ENCODE measurements at places on chromosomes 5 and 9. TPM values are rescaled to one million over a fixed set of nuclear protein-coding genes. Genes with fewer than 3 reads are reported as not detected.
A peak's percentile ranks its signal among the peaks of the same experiment; 100 is the strongest.

DNA sequence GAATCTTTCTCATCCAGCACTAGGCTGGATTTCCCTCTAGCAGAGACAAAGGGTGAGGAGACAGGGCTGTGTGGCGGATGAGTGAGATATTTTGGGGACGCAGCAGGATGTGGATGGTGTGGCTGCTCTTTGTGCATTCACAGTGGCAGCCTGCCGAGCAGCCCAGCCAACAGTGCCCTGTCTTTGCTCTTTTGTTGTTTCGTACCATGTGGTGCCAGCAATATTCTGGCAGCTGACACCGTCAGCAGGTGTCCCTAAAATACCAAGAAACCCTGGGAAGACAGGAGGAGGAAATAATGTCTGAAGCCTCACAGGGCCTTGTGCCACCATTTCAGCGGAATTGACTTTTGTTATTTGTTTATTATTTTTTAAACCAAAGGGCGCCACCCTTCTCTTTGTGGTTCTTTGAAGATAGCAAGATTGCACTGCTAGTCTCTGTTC is 141.4 kb downstream of the CCDC192 start:
- H3K4me3 ChIP-seq, result no peak overlapping the region
- peaks cover 6% of the 10 kb centered on the region for H3K27me3 ChIP-seq
- H3K36me3 ChIP-seq, result no peaks in the 10 kb centered on the region

Gene ASPN
- total RNA-seq, result 5.7 TPM

GRCh38 chr5:73135429-73136054 is 15.2 kb downstream of the TMEM171 start:
- peaks cover 2% of the 10 kb centered on the region for H3K27me3 ChIP-seq
- H3K36me3 ChIP-seq, result no peaks in the 10 kb centered on the region
- DNase-seq, result peak; percentile 31
- no peak overlapping the region for H3K4me3 ChIP-seq
- peaks cover 14% of the 10 kb centered on the region for H3K4me1 ChIP-seq

GRCh38 chr5:139896718-139897117 is 101.1 kb downstream of the PSD2 start:
- DNase-seq, result no peak
- H3K4me3 ChIP-seq, result no peak overlapping the region
- peaks cover 52% of the 10 kb centered on the region for H3K27me3 ChIP-seq
- H3K36me3 ChIP-seq, result no peaks in the 10 kb centered on the region

Gene ADAMTSL1
- 34.5 TPM for total RNA-seq

DNA sequence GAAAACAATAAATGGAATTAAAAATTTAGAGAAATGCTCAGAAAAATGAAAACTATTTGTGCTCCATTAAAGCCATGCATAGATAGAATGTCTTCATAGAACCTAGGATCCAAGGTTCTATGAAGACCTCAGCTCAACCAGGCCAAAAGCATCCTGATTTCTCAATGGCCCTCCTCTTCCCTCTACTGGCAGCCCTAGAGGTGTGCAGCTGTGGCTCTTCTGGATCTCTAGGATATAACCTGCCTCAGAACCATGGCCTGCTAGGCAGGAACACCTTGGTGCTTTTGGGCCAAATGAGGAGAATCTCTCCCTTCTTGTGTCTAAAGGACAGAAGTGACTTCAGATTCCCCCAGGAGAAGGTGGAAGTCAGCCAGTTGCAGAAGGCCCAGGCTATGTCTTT is 15.1 kb downstream of the IFNA1 start:
- peaks cover 47% of the 10 kb centered on the region for H3K4me1 ChIP-seq
- H3K27ac ChIP-seq, result no peak overlapping the region
- 0 out of 2 replicates have a peak, but pooled peaks cover 4% of the 10 kb centered on the region for H3K27me3 ChIP-seq
- DNase-seq, result peak; percentile 20
- peaks cover 49% of the 10 kb centered on the region for H3K36me3 ChIP-seq
- H3K4me3 ChIP-seq, result no peak overlapping the region

DNA sequence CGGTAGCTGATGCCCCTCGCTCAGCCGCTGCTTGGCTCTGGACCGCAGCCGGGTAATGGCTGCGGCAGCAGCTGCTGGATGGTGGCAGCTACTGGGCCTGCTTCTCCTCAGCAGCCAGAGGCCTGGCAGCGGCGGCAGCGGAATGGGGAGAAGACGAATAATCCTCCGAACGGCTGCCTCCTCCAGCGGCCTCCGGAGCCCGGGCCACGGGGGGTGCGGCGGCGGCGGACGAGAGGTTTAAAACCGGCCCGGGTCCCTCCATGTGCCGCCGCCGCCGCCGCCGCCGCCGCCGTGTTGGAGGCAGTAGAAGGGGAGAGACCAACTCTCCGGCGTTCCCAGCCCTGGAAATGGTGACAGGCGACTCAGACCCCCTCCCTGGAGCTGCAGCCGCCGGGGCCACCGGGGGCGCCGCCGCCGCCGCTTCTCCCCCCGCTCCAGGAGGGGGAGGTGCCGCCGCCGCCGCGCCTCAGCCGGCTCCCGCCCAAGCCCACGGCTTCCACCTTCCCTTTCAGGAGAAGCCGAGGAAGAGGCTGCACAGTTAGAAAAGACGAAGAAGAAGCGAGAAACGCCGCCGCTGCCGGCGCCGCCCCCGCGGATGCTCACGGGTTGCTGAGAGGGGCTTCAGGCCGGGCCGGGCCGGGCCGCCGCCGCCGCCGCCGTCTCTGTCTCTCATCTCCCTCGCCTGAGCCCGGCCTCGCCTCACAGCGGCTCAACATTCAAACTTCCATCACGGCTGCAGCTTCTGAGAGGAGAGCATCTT is 118.4 kb upstream of the PRSS3 start:
- H3K36me3 ChIP-seq, result peaks cover 7% of the 10 kb centered on the region
- no peaks in the 10 kb centered on the region for H3K4me1 ChIP-seq
- H3K4me3 ChIP-seq, result peak overlapping the region; percentile 83
- no peak for DNase-seq
- H3K27me3 ChIP-seq, result peaks cover 47% of the 10 kb centered on the region

Gene TCF7
- total RNA-seq, result 3.4 TPM

DNA sequence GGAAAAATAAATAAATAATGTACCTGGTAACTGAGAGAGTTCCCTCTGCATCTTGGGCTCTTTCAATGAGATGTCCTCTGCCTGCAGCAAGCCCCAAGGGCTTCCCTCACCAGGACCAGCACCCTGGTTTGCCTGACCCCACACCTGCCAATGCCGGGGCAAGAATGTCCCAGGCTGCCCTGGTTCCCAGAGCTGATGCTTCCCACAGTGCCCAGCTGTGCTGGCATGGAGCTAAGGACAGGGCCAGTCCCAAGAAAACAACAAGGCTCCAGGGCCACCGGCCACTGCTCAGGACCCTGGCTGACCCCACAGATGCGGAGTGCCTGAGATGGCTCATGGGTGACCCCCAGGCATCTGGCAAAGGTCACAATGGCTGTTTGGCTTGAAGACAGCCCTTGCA is 123.5 kb downstream of the KCNIP1 start:
- H3K36me3 ChIP-seq, result no peaks in the 10 kb centered on the region
- H3K27me3 ChIP-seq, result peaks cover 19% of the 10 kb centered on the region
- H3K4me1 ChIP-seq, result no peaks in the 10 kb centered on the region
- no peak overlapping the region for H3K27ac ChIP-seq
- no peak overlapping the region for H3K4me3 ChIP-seq

- no peak overlapping the region for H3K4me3 ChIP-seq
- no peaks in the 10 kb centered on the region for H3K27me3 ChIP-seq
- DNase-seq, result no peak
- no peak overlapping the region for H3K27ac ChIP-seq
Measured at GRCh38 chr9:113879911-113880310, 3.8 kb downstream of the ZNF618 start.

Gene CCL27
- not detected for total RNA-seq

Gene HAVCR1
- not detected for total RNA-seq

DNA sequence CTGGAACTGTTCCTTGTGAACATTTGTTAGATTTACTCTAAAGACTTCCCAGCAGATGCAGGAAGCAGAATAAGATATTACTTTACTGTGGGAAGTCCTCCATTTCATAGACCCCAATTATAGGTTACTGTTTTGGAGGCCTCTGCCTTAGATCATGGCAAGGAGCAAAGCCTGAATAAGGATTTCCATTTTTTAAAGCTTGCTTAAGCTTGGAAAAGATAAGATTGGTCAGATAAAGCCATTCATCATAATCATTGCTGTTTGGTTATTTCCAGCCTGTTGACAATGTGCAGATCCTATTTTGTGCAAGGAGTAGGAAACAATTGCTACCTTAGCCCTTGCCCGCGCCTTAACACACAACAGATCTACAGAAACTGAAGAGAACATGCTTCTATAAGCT is 129.5 kb upstream of the ITGA1 start:
- peaks cover 3% of the 10 kb centered on the region for H3K27me3 ChIP-seq
- no peak for DNase-seq
- no peaks in the 10 kb centered on the region for H3K4me1 ChIP-seq
- H3K36me3 ChIP-seq, result no peaks in the 10 kb centered on the region
- H3K27ac ChIP-seq, result no peak overlapping the region

DNA sequence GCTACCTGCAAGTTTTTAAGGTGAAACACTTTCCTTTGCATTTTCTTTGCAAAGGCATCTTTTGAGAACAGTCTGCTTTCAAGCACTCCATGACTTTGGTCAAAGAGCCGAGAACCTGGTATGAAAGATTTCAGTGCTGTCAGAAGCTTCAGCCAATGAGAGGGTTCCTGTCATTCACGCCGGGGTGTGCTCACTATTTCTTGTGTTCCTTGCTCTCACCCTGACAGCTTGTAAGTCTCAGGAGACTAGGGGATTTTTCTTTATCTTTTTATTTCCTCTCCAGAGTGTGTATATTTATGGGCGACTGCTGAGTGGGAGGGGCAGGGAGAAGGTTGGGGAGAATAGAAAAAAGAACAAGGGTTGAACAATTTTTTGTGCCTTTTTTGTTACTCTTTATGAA is 334.0 kb downstream of the PSAT1 start:
- H3K4me1 ChIP-seq, result peaks cover 20% of the 10 kb centered on the region
- no peak overlapping the region for H3K27ac ChIP-seq

Gene HACD4
- 2.8 TPM for total RNA-seq

DNA sequence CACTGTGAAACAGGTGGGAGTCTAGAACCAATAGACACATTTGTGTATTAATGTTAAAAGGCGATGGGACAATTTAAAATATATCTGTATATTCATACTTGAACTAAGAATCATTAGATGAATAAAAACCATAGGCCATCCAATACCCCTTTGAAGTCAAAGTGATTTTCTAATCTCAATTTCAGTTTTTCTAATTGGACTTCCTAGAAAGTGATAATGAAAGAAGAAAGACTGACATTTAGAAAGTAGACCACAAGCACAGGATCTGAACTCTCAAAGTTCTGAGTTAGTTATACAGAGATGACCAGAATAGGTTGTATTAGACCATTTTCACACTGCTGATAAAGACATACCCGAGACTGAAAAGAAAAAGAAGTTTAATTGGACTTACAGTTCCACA is 412.8 kb upstream of the PIK3R1 start:
- no peak for DNase-seq
- peaks cover 2% of the 10 kb centered on the region for H3K27me3 ChIP-seq
- H3K27ac ChIP-seq, result no peak overlapping the region
- H3K4me3 ChIP-seq, result no peak overlapping the region
- no peaks in the 10 kb centered on the region for H3K4me1 ChIP-seq

DNA sequence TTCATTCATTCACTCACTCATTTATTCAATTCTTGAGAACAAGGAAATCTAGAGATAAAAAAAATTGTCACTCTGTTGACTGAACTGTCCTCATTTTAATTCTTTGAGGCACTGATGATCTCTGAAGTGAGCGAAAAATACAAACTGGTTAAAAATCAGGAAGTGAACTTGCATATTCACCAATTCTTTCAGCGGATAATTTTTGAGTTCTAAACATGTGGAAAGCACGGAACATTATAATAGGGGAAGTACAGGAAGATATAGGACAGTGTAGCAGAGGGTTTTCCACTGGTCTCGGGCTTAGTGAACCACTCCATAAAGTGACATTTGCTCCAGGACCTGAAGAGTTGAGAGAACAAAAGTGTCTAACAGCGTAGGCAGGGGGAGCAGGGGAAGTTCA is 169.5 kb downstream of the TLR4 start:
- H3K36me3 ChIP-seq, result no peaks in the 10 kb centered on the region
- no peaks in the 10 kb centered on the region for H3K4me1 ChIP-seq
- no peak for DNase-seq
- peaks cover 1% of the 10 kb centered on the region for H3K27me3 ChIP-seq

DNA sequence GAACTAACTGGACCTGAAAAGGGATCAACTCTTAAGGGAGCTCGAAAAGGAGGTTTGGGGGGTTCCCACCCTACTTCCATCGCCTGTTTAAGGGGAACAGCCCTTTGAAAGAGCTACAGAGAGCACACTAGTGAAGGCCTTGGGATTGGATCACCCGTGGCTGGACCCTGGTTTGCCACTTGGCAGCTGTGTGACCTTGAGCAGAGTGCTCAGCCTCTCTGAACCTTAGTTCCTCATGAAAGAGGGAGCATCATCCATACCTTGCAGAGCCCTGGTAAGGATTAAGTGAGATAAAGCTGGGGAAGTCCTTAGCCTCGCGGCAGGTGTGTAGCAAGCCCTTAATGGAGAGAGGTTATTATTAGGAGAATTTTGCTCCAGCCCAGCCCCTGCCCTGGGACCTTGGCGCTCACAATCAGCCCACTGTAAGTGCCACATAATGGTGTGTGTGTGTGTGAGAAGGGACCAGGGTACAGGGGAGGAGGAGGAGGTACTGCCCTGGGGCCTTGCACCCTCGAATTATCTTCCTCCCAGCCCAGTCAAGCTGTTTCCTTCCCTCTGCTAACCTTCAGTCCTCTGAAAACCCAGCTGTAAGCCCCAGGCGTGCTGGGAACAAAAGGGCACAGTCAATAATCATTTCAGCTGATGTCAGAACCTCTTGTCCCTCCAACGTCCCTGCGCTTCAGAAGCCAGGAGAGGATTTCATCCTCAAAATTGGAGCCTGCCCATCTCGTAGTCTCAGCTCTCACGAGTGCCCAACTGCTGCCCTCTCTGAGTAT is 42.9 kb downstream of the FOXI1 start:
- H3K27me3 ChIP-seq, result peaks cover 9% of the 10 kb centered on the region
- peaks cover 14% of the 10 kb centered on the region for H3K4me1 ChIP-seq
- no peak overlapping the region for H3K4me3 ChIP-seq
- no peak for DNase-seq

GRCh38 chr5:55427157-55427556 is 107.6 kb downstream of the PLPP1 start:
- H3K27me3 ChIP-seq, result peaks cover 6% of the 10 kb centered on the region
- DNase-seq, result peak; percentile 82
- peaks cover 79% of the 10 kb centered on the region for H3K36me3 ChIP-seq
- no peak overlapping the region for H3K27ac ChIP-seq
- no peak overlapping the region for H3K4me3 ChIP-seq

- H3K27ac ChIP-seq, result no peak overlapping the region
- peaks cover 42% of the 10 kb centered on the region for H3K27me3 ChIP-seq
- no peak for DNase-seq
- H3K4me3 ChIP-seq, result no peak overlapping the region
Measured at GRCh38 chr9:128142596-128142995, 6.7 kb upstream of the LCN2 start.

DNA sequence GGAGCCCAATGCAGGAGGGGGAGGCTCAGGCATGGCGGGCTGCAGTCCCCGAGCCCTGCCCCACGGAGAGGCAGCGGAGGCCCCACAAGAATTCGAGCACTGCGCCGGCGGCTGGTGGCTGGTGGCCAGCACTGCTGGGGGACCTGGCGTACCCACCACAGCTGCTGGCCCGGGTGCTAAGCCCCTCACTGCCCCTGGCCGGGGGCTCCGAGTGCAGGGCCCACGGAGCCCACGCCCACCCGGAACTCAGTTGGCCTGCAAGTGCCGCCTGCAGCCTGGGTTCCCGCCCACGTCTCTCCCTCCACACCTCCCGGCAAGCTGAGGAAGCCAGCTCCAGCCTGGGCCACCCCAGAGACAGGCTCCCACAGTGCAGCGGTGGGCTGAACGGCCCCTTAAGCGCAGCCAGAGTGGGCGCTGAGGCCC is 780.3 kb downstream of the DTWD2 start:
- H3K4me1 ChIP-seq, result no peaks in the 10 kb centered on the region
- H3K27me3 ChIP-seq, result no peaks in the 10 kb centered on the region
- no peak for DNase-seq
- H3K36me3 ChIP-seq, result no peaks in the 10 kb centered on the region
- no peak overlapping the region for H3K4me3 ChIP-seq
- no peak overlapping the region for H3K27ac ChIP-seq
